OCI-LY7 (cell line): ENCODE measurements at places on chromosomes 2 and 18. TPM values are rescaled to one million over a fixed set of nuclear protein-coding genes. Genes with fewer than 3 reads are reported as not detected.

- no peak for DNase-seq
These were observed 548.8 kb upstream of the NRP2 start for GRCh38 chr2:205133544-205133943.

The CYP26B1 gene
- total RNA-seq, result not detected in 2 replicates

DNA sequence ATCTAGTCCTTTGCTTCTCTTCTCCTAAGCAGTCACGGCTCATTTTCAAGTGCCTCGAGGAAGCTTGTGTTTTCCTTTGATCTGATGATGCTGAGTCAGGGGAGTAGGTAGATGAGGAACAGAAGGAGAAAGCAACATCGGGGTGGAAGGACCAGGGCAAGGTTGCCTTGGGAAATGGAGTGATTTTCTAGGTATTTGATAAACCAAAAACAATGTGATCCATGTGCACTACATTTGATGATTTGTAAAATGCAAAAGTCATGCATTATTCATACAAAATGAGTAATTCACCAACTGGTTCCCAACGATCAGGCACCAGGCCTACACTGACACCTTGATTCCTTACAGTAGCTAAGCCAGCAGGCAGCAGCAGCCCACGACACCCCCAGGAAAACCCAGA, 205.3 kb downstream of the ANAPC1 start:
- no peak for DNase-seq

- no peak for DNase-seq
These were observed 79.9 kb downstream of the MYO5B start for GRCh38 chr18:50115095-50115494.

The PROKR1 gene
- total RNA-seq, result not detected in 2 replicates

DNA sequence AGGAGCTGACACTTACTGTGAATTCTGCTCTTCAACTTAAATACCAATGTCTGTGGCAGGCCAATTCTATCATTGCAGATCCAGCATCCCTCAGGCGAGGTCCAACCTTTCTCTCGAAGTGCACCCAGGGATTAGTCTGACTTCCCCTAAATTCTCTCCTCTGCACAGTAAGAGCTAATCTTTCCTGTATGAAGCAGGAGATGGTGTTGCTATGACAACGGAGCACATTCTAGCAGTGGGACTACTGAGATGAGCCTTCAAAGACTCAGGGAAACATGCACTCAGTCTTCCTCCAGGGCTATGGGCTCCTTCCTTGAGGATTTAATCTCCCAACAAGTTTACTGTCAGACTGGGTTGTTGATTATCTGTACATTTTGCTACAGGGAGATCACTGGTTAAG, 176.3 kb downstream of the NOL4 start:
- no peak for DNase-seq

The IL18R1 gene
- total RNA-seq, result not detected in 2 replicates

The RFX8 gene
- total RNA-seq, result not detected in 2 replicates

The NPAS2 gene
- not detected in 2 replicates for total RNA-seq

The DES gene
- not detected in 2 replicates for total RNA-seq

GRCh38 chr2:217313386-217313785, 453.5 kb upstream of the TNP1 start:
- DNase-seq, result no peak

The EIF4E2 gene
- total RNA-seq, result 73.7 and 76.3 TPM in 2 replicates

DNA sequence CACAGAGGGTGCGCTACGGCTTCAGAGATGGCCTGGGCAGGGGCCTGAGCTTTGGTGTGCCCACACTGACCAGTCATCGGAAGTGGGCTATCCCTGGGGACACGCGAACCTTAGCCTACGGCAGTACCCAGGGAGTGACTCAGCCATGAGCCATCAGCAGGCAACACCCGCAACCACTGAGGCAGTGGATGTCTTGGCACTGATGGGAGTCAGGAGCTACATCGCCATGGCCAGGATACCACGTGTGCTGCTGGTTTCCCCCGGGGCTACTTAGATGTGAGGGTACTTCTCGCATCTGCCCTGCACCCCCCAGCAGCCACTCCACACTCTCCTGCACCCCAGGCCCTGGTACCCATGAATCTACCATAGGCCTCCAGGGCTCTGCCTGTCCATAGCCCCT, 12.8 kb upstream of the HPCAL1 start:
- DNase-seq, result no peak

The GPR35 gene
- total RNA-seq, result 1.4 and 2.4 TPM in 2 replicates

- DNase-seq, result no peak
These were observed 155.5 kb downstream of the IKZF2 start for GRCh38 chr2:212995920-212996319.

The ARHGAP28 gene
- not detected in 2 replicates for total RNA-seq

DNA sequence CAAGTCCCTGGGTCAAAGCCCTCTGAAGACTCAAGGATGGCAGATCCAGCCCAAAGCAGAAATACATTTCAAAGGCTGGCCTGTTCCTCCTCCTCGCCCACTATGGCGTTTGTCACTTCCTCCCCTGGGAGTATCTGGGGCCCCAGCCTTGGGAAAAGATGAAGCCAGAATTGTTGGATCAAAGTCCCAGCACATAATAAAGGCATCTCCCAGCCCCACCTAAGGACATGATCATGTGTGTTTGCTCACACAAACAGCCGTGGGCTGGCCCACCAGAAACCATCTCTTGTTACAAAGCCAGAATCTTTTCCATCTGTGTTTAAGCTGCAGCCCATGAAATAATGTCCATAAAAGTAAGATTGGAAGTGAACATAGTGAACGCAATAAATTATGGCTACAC, 50.1 kb upstream of the HAAO start:
- no peak for DNase-seq

The LBX2 gene
- not detected in 2 replicates for total RNA-seq

The GDF7 gene
- total RNA-seq, result 0.06 and 0.13 TPM in 2 replicates

DNA sequence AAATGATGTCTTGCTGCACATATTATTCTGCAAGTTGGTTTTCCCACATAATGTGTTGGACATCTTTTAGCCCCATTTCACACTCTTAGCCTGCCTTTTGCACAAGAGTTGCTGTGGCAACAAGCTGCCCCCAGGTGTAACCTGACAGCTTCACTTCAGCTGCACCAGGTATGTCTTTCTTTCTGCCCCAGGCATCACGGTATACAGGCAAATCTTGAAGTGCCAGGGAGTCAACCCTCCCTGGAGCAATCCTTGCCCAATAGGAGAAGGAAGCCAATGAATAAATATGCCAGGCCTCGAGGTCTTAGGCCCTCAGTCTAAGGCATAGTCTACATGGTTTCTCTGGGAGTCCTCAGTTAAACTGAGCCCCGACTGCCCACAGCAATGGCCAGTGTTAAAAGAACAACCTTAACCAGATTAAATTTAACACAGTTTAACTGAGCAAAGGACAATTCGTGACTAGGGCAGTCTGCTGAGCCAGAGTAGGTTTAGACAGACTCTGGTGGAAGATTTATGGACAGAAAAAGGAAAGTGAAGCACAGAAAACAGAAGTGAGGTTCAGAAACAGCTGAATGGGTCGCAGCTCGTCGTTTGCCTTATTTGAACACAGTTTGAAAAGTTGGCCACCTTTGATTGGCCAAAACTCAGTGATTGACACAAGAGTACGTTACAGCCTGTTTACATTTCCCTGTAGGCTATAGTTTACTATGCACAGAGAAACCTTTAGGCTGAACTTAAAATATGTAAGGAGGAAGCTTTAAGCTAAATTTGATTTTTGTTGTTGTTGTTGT, 32.0 kb upstream of the C1QL2 start:
- DNase-seq, result no peak

The YIPF4 gene
- 28.3 and 29.6 TPM in 2 replicates for total RNA-seq

The BUB1 gene
- total RNA-seq, result 180 and 195 TPM in 2 replicates

- DNase-seq, result no peak
These were observed 45.0 kb downstream of the NBEAL1 start for GRCh38 chr2:203059567-203060240.

GRCh38 chr2:181771356-181771755, 91.0 kb upstream of the NEUROD1 start:
- no peak for DNase-seq

The PKDCC gene
- not detected in 2 replicates for total RNA-seq
